ENCODE measurements at places on chromosomes 12 and 14.

DNA sequence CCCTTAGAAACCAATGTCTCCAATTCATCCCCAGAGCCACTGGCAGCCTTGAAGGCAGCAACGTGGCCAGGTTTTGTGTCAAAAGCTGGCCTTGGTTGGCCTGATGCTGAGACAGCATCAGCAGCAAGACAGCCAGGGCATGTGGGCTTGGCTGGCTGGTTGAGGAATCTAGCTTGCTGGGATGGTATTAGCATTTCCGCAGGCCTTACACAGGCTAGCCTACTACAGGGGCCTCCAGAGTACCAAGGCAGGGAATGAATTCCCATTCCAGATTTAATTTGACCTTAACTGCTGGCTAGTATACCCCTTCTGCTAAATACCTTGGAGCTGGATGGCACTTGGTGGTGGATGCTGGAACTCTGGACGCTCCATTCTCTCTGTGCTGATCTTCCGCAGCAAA is 15.8 kb downstream of the NGDN start:
- DNase-seq, result no peak

DNA sequence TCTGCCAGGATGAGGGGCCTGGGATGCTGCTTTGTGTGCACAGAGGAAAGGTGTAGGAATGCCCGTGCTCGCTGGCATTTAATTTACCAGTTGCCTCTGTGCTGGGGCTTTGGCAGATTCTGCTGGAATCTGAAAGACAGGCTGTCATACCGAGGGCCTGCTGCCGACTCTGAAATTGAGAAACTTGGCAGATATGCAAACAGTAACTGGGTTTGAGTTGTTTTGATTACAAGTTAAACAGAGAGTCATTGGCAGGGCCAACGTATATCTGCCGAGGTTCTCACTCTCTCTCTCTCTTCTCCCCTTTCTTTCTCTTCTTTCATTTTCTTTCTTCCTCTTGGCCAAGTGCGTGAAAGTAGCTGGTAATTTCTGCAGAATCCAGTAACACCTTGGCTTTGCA is 618.7 kb downstream of the VRK1 start:
- DNase-seq, result no peak

DNA sequence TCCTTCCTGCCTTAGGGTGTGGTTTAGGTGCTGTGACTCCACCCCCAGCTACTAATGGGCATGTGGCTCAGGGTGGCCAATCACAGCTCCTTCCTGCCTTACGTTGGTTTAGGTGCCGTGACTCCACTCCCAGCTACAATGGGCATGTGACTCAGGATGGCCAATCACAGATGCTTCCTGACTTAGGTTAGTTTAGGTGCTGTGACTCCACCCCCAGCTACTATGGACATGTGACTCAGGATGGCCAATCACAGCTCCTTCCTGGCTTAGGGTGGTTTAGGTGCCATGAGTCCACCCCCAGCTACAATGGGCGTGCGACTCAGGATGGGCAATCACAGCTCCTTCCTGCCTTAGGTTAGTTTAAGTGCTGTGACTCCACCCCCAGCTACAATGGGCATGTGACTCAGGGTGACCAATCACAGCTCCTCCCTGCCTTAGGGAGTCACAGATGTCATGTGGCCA is 163.9 kb downstream of the TBX5 start:
- DNase-seq, result no peak

GRCh38 chr12:4496145-4496838 is 42.4 kb upstream of the RAD51AP1 start:
- DNase-seq, result no peak

- DNase-seq, result no peak
These were observed 36.7 kb downstream of the RBM19 start for GRCh38 chr12:113929312-113929989.

DNA sequence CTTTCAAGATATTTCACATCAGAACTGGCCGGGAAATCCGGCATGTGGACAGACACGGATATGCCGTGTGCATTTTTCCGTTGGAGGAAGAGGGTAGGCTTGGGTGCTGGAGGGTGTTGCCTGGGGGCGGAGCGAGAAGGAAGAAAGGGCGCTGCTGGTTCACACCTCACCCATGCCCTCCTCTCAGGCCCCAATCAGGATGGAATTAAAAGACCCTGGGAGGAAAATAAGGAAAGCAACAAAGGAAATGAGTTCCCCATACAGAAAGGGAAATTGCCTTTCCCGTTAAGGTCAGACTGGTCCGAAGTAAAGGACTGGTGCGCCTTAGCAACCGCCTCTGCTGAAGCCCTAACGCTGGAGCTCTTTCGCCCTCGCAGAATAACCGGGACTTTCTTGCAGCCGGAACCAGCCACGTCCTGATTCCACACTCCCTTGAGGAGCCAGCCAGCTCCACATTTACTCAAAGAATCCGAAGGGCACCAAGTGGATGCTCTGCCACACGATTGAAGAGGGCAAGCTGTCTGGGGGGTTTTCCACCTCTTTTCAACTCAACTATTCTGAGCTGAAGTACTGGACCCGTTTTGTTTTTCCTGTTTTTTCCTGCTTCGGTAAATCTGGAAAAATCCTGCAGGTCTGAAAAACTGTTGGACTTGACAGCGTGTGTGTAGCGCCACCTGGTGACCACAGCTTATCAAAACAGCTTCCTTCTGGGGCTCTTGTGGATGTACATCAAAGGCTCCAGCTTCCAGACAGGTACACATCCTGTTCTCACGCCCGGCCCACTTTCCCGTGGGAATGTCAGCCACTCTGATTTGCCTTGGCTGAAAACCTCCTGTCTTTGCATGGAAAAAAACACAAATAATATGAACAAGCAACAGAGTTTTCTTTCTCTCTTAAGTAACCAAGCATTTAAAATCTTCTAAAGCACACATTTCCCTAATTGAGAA is 37.6 kb upstream of the BCL2L14 start:
- DNase-seq, result peak; percentile 38

DNA sequence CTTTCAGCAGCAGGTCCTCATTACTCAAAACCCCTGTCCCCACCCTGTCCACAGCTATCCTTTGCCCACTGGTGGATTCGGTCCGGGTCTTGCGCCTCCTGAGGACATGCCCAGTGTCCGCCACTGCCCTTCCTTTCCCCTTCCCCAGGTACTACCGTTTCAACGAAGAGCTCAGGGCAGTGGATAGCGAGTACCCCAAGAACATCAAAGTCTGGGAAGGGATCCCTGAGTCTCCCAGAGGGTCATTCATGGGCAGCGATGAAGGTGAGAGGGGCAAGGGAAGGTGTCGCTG is 8.7 kb downstream of the MMP14 start:
- no peak for DNase-seq

- no peak for DNase-seq
These were observed 255.9 kb downstream of the DPF3 start for GRCh38 chr14:72638021-72638420.

- no peak for DNase-seq
These were observed 21.1 kb downstream of the OR10G3 start for GRCh38 chr14:21558703-21559170.

GRCh38 chr14:103313704-103314103 is 20.3 kb upstream of the EIF5 start:
- DNase-seq, result no peak

GRCh38 chr14:30440961-30441360 is 118.0 kb upstream of the G2E3 start:
- no peak for DNase-seq

GRCh38 chr12:124883263-124884130 is 19.8 kb upstream of the SCARB1 start:
- DNase-seq, result no peak

DNA sequence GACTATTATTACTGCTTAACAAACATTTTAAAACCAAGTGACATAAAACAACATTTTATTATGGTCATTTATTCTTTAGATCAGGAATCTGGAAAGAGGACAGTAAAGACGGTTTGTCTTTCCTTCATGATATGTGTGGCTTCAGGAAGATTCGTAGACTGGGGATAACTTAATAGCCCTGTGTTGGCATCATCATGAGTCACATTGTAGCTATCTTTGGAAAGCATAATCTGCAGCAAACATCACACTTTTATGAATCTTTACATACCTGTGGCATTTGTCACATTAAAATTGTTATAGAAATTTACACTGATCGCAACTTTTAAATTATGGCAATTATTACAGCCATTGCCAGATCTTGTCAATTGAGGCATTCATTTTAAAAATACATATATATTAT is 397.1 kb downstream of the NOVA1 start:
- no peak for DNase-seq

DNA sequence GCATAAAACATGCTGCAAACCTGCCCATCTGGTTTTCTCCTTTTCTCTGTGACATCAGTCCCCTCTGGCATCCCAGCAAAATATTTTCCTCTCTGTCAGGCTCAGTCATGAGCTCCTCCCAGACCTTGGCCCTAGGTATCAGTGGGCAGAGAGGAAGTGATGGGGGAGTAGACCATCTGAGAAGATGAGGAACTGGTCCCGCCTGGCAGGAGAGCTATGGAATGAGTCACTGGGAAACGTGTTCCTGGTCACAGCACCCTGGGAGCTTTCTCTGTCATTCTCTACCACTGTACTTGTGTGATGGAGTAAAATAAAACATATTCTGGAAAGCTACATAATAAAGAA is 5.0 kb upstream of the SRSF9 start:
- DNase-seq, result no peak

DNA sequence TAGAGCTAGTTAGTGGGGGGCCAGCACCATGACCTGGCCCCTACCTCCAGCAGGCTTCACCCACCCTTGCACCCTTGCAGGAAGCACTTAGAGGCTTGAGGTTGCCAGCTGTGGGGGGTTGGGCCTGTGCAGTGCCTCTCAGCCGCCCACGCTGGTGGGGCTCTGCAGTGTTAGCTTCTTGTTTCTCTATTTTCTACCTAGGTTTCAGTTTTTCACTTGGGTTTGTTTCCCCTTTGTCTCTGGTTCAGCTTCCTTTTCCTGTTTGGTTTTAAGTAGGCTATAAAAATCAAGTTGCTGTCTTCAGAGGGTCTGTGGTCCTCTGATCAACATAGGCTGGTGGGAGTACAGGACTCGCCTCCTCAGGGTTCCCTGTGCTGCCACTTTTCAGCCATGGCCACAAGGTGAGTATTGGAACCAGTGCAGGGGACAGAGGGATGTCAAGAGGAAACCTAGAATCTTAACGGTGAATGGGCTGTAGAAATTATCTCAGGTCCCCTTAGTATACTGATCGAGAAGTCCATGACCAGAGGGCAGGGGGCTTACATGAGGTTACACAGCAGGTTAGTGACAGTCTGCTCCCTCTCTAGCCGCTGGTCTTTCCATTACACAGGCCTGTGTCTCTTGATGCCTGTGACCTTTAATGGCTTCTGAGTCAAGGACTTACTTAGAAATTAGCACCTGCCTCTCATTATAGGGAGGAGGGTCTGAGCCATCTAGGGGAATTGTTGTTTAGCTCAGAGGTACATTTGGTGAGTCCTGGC is at the start of gene EVL:
Gene EVL (plus strand): TSS at position 312 of the 761 bp plus-strand sequence. CDS start 79 bp downstream, at position 391.
- DNase-seq, result peak; percentile 61

DNA sequence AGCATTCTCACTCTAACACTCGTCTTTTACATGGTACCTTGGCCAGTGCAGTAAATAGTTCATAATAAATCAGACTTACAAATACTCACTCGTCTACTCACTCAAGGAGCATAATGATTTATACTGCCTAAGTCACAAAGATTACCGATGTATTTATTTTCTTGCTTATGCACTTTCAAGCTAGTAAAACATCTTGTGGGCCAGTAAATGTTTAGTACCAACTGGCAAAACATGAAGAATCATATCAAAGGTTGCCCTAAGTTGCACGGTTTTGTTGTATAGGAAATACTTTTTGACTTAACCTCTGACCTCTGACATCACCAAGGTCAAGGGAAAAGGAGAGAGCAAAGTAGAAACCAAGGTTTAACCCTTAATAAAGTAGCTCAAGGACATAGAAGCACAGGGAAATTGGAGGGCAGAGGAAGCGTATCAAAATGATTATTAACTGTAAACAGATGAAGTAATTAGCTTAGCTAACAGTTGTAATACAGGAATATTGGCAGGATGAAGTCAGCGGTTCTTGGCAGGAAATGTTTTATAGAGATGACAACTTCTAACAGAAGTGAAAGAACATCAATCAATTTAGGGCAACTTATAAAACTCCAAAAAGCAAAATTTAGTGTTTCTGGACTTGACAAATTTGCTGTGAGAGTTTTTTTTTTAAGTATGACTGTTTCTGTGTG is 131.9 kb downstream of the HMGA2 start:
- DNase-seq, result no peak

DNA sequence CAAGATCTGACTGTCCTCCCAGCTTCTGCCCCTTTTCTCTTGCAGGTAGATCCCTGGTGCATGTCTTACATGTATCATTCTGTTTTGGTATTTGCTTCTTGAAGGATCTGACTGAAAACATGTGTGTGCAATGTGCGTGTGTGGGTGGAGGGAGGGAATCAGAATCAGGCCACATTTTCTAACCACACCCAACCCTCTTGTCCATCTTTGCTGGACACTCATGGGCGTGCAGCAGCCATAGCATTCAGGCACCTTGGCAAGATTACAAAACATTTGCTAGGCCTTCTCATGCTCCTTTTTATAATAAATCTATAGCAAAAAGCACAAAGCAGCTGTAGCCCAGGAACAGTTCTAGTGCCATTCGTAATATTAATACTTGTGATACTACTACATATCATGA is 233.6 kb upstream of the E2F7 start:
- DNase-seq, result no peak

DNA sequence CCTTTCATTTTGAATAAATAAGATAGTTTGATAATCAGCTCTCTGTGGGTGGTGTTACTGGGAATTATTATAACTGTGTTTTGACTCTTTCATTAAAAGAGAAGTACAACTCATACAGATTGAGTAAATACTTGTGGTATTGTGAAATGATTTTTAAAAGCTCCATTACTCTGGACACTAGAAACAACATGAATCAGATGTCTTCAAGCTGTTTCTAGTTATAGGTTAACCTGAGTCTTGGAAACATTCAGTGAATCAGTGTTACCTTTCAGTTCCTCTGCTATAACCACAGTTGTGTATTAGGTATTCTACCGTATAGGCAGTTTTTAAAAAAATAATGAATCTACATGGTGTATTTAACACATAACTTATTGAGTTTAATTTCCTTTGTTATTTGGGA is 128.4 kb upstream of the SSTR1 start:
- DNase-seq, result no peak

DNA sequence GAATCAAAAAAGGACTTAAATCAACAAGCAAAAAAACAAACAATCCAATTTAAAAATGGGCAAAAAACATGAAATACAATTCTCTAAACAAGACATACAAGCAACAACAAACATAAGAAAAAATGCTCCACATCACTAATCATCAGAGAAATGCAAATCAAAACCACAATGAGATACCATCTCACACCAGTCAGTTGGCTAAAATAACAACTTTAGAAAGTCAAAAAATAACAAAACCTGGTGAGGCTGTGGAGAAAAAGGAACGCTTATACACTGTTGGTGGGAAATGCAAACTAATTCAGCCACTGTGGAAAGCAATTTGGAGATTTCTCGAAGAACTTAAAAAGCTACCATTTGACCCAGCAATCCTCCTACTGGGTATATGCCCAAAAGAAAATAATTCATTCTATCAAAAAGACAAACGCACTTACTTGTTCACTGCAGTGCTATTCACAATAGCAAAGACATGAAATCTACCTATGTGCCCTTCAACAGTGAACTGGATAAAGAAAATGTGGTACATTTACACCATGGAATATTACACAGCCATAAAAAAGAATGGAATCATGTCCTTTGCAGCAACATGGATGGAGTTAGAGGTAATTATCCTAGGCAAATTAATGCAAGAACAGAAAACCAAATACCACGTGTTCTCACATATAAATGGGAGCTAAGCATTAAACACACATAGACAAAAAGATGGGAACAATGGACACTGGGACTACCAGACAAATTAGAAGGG is 26.9 kb downstream of the PRKD1 start:
- DNase-seq, result no peak

GRCh38 chr12:67919406-67919805 is 69.8 kb upstream of the IFNG-AS1 start:
- no peak for DNase-seq

Measured in stimulated activated CD8-positive, alpha-beta memory T cell treated with anti-CD3 and anti-CD28 coated beads, Interleukin-2, amount 100 ng/mL, for 1 hour (primary cell).